ENCODE measurements at places on chromosomes 3 and 15.

DNA sequence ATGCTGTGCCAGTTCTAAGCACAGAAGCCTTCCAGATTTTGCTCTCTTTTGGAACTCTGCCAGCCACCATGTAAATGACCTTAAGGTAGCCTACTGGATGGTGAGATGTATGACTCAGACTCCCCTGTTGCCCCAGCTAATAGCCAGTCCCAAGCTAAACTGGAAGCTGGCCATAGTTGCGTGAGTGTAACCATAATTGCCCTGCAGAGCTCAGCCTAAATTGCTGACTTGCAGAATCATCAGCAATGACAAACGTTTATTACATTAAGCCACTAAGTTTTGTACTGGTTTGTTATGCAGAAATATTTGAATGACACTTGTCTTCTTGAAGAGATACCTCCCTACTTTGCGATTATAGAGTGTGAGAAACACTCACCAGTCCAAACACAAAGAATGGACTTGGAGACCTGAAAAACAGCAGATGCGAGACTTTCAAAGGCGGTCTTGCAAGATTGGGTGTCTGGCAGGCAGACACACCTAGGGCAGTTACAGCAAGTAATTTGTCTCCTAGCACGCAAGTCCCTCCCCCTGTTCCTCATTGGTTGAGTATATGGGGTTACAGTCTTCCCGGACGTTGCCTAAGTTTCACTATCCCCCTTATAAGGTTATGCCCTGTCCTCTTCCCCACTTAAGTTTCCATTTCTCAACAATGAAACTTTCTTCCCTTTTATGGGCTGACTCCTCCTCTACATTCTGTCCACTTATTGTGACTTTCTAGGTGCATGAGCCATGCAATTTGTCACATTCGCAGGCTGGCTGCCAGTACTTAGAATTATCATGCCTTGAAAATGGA is 83.6 kb upstream of the XCR1 start:
- DNase-seq = no peak

DNA sequence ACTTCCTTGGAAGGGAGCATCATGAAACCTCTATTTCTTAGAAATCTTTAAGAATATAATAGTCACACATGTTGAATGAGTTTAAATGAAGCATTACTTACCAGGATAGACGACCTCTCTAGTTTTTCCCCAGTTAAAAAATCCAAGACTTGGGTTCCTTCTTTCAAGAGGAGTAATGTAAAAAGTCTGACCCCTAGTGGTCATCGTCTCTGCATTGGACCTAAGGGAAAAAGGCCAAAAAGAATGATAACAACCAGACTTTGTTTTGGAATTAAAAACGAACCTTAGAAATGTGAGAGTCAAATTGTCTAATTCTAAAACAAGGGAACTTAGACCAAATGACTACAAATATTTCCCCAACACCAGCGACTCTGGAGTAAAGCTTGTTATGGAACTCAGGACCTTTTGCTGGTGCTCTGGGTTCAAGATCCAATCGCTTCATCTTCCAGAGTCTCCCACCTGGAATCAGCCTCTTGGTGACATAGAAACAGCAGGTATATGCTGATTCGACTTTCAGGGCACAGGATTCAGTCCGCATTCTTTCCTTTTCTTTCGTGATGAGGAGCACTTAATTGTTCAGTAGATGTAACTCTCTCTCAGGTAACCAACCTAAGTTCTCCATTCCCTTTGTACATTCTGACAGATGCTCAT is 214.8 kb upstream of the TPRG1 start:
- DNase-seq = no peak

DNA sequence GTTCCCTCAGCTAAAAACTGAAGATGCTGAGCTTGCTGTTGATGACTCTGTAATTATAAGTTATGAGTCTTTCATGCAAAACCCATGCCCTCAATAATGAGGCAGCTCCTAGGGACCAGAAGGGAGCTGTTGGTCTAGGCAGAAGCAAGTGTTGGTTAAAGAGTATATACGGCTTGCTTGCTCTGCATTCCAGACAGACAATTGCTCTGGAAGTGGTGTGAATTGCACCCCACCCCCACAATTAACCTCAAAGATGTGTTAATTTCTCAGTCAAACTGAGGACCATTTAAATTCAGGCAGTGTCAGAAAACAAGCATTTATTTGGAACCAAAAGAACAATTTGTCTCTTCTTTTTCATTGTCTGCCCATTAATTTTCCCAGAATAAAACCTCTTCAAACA is 163.5 kb upstream of the EOMES start:
- DNase-seq = no peak

- DNase-seq = no peak
These were observed 86.2 kb downstream of the TGFBR2 start for GRCh38 chr3:30692498-30693130.

DNA sequence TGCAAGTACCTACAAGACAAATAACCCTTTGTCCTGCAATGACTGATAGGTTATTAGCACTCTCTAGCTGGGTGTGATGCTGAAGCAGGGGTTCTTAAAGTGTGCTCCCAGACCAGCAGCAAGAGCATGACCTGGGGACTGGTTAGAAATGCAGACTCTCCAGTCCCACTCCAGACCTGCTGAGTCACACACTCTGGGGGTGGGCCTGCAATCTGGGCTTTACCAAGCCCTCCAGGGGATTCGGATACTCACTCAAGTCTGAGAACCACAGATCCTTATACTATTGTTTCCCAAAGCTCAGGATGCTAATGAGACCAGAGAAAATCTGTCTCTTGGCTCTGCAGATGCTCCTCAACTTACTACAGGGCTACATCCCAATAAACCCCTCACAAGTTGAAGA is 142.1 kb upstream of the RAD18 start:
- no peak for DNase-seq

- no peak for DNase-seq
These were observed 293.5 kb downstream of the SOX2 start for GRCh38 chr3:182005219-182005618.

GRCh38 chr15:71254491-71254890 is 139.2 kb downstream of the THSD4 start:
- no peak for DNase-seq

GRCh38 chr3:15578289-15578867 is 23.0 kb downstream of the HACL1 start:
- DNase-seq = no peak

DNA sequence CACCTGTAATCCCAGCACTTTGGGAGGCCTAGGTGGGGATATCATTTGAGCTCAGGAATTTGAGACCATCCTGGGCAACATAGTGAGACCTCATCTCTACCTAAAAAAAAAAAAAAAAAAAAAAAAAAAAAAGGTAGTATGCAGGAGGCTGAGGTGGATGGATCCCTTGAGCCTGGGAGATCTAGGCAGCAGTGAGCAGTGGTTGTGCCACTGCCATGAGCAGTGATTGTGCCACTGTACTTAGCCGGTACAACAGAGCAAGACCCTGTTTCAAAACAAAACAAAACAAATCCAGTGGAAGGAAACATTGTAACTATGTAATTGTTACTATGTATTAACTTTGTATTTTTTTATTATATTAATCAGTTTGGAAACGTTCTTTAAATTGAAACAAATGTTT is 5.9 kb downstream of the FEM1B start:
- no peak for DNase-seq

GRCh38 chr3:21665444-21666100 is 85.4 kb downstream of the ZNF385D start:
- DNase-seq = no peak

- DNase-seq = no peak
These were observed 21.9 kb upstream of the POLR2M start for GRCh38 chr15:57684491-57685151.

DNA sequence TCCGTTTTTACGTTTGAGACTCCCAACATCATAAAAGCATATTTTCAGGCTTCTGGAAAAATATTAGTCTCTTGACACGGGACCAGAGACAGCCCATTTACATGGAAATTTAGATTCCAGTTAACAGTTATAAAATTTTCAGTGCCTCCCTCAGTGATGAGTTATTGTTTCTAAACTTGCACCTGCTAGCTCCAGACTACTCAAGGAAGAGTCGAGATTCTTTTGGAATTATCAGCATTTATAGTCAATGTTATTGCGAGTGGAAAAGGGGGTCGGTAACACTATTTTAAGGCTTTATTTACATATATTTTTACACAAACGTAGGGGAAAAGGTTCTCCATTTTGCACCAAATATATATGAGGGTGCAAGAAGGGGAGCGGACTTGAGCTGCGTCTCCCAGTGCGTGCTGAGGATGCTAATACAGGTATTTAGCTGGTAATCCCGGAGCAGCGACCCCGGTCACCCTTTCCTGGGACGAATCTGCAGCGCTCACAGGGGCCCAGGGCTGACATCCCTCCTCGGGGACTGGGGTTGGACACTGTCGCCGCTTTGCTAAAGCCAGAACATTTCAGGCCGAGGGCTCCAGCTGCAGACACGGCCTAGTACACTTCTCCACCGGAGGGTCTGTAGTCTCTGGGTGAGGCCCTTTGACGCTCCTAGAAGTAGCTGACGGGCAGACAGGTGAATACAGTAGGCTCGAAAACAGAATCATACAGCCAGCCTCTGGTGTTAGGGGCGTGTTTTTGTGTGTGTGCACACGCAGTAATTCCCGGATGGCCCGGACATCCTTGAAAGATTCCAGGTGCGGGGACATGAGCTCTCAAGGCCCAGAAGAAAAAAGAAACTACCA is 729 bp upstream of the ZBTB11 start:
- no peak for DNase-seq

DNA sequence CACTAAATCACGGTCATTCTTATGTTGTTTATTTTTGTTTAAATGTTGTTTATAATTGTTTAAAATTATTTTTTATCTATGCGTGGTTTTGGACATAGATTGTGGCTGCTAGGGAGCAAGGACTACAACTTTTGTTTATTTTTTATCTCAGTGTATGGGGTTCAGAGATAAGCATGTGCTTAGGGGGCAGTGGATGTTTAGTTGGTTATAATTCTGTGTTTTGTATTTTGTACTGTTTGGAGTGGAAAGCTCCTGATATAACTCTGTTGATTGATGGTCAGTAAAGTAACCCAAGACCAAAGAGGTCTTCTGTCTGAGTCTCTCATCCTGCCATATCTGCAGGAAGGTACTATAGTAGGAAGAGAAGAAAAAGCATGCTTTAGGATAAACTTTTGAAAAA is 36.5 kb upstream of the NPHP3 start:
- DNase-seq = no peak

GRCh38 chr3:14725564-14726440 is 50.9 kb downstream of the C3orf20 start:
- DNase-seq = no peak

DNA sequence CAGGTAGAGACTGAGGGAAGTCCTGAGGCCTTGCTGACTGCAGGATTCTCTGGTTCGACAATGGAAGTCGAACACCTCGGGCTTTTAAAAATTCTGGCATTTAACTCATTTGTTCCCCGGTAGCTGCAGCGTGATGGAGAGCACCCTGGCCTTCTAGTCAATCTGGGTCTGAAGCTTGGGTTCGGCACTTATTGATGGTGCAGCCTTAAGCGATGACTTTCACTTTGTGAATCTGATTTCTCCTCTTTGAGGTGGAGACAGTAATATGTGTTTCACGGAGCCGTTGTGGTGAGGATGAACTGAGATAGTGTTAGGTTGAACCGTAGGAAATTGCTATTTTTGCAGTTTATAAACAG is 621 bp upstream of the PARP6 start:
- no peak for DNase-seq

GRCh38 chr15:87741350-87741749 is 515.2 kb downstream of the NTRK3 start:
- no peak for DNase-seq

DNA sequence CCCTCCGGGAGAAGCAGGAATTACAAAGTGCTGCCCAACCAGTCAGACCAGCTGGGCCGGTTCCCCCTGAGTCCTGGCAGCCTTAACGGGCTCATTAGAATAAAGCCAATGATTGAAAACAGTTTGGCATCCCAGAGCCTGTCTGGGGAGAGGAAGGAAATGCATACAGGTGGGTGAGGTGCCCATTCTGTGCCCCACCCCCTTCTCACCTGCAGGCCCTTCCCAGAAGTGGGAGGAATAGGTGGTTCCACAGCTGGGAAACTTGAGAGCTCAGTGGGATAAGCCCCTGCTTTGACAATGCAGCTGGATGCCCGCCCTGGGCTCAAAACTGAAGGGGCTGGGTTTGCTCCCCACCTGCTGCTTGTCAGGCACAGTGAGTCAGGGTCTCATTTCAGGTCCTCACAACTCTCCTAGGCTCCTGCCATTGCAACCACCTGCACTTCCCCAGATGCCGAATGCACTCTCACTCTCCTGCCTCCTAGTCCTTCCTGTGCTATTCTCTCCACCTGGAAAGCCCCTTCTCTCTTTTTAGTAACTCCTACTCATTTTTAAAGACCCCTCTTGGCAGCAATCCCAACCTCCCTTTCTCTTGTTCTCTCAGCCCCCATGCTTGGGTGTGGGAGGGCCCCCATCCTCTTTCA is 5.5 kb upstream of the BUB1B start:
- no peak for DNase-seq

- DNase-seq = no peak
These were observed 2.7 kb downstream of the TMEM108 start for GRCh38 chr3:133040696-133041523.

- DNase-seq = no peak
These were observed 21.4 kb downstream of the CCDC191 start for GRCh38 chr3:114034787-114035545.

DNA sequence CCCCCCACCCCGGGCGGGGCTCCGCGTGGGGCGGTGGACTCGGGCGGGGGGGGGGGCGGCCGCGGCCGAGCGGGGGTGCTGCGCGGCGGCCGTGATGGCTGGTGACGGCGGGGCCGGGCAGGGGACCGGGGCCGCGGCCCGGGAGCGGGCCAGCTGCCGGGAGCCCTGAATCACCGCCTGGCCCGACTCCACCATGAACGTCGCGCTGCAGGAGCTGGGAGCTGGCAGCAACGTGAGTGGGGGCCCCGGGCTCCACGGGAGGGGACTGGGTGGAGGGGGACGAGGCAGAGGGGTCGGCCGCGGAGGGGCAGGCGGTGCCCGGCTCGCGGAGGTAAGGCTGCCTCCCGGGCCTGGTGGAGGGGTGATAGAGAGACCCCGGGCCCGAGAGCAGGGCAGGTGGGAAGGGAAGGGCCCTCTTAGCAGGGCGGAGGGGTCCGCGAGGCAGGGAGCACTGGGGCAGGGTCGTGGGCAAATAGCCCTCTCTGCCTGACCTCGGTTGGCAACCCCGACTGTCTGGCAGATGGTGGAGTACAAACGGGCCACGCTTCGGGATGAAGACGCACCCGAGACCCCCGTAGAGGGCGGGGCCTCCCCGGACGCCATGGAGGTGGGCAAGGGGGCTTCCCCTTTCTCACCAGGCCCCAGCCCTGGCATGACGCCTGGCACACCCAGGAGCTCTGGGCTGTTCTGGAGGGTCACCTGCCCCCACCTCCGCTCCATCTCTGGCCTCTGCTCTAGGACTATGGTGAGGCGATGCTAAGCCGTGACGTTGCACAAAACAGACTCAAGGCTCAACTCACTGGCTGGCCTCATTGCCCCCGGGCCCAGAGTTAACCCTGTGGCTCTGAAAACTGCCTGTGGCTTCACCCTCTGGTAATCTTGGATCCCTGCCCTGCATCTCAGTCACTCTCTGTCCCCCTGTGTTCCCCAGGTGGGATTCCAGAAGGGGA is at the start of gene ECE2:
ECE2 (plus strand) TSS at position 62 of the 950 bp plus-strand sequence; CDS start at position 194, 132 bp downstream.
- no peak for DNase-seq

Data from stimulated activated CD8-positive, alpha-beta memory T cell treated with anti-CD3 and anti-CD28 coated beads, Interleukin-4, amount 100 ng/mL, for 4 hours (primary cell).